ENCODE measurements at places on chromosomes 12 and 14.
A peak's percentile ranks its signal among the peaks of the same experiment; 100 is the strongest.

- DNase-seq, result no peak
These were observed 41.4 kb upstream of the INSM2 start for GRCh38 chr14:35492569-35493014.

GRCh38 chr12:78062786-78063185, 232.1 kb downstream of the NAV3 start:
- peak; percentile 30 for DNase-seq

GRCh38 chr12:108046650-108047049, 82.4 kb upstream of the WSCD2 start:
- peak; percentile 9 for DNase-seq

DNA sequence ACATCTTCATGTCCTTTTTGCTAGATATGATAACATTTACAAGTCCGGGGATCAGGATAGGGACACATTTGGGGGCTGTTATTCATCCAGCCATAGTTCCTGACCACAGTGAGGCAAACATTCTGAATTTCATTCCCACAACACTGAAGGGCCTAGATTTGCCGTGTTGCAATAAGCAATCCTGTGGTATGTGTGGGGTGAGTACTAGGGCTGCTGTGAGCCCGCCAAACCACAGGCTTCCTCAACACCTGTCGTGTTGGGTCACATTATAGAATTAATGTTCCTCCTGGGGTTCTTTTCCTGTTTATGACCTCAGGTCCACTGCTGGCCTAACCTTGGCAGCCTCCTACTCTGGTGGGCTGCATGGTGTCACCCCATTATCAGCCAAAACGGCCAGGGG, 119.2 kb downstream of the TBC1D30 start:
- no peak for DNase-seq

DNA sequence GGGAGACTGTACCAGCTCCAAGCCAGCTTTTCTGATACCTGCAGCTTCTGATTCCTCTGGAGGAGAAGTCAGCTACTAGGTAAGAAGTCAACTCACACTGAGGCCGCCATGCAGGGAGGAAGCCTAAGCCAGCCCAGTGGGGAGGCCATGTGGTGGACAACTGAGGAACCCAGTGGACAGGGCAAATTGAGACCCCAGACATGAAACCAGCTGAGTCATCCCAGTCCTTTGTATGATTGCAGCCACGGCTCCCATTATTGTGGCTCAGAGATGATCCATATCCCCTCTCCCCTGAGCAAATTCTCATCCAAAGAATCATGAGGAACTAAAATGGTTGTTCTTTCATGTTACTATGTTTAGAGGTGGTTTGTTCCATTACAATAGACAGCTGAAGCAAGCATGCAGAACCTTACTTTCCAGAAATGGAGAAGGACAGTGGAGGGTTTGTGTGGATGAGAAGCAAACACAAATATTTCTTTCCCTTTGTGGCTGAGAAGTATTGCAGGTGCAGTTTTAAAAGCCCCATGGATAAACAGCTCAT, 1147.3 kb upstream of the TMEM132C start:
- no peak for DNase-seq

GRCh38 chr14:59268011-59268410, 79.5 kb downstream of the DAAM1 start:
- DNase-seq, result no peak

GRCh38 chr12:124279846-124280360, 15.0 kb upstream of the RFLNA start:
- DNase-seq, result peak; percentile 64

DNA sequence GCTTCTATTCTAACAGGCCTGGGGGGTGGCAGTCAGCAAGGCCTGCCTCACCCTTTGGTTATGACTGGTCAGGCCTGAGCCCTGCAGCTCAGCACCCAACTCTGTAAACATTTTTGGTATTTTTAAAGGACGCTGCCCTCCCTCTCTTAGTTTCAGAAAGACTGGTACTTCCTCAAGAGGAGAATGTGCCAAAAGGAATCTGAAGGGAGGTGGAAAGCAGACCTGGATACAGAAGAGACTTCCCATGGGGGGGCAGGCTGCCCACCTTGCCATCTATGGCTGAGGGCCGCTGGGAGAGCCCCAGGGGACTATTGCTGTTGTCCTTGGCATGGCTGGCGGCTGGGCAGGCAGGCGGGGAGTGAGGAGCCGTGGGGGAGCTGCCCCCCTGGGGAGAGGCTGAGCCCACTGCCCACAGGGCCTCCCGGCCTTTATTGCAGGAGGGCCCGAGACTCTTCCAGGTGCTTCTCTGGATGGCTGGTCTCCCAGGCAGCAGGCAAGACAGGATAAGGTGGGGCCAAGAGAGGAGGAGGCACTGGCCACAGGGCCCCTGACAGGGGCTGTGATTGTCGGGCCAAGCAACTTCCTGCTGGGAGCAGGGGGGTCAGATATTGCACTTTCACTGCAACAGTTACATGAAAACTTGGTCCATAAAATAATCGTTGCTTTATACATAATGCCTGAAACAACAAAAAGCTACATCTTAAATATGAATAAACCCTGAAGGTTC, 3.5 kb downstream of the ARL6IP4 start:
- no peak for DNase-seq

DNA sequence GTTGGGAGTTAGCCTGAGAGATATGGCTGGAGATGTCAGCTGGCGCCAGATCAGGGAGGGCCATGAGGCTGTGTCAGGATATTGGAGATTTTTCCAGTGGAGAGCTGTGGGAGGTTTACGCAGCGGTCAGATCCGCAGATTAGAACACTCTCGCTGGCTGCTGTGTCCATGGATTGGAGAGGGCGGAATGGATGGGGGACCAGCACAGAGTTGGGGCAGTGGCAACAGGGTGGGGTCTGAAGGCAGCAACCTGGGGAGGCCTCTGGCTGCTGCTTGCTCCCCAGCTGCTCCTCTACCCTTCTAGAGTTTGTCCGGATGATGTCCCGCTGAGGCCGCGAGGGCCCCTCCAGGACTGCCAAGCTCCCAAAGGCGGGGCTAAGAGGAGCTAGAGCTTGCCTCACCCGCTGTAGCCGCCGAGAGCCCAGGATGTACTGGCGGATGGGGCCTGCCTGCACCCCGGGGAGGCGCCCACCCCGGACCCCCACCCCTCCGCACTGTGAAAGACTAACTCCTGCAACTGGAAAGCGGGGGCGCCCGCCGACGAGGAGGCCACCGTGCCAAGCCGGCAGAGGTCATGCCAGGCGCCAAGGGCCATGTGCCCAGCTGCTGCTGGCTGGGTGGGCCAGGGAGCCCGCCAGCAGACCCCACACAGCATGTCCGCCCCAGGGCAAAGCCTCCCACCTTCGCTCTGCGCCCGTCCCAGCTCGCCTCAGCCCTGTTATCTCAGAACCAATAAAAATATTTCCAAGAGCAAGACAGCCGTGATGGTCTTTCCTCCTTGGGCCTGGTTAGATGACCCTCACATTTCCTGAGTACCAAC, 20.2 kb upstream of the MLEC start:
- no peak for DNase-seq

DNA sequence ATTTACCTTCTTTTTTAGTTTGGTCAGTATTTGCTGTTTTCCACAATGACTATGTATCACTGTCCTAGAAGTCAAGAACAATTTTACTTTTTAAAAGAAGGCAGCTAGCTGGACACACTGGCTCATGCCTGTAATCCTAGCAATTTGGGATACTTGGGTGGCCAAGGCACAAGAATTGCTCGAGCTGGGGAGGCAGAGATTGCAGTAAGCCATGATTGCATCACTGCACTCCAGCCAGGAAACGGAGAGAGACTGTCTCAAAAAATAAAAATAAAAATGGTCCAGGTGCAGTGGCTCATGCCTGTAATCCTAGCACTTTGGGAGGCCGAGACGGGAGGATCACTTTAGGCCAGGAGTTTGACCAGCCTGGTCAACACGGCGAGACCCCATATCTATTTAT, 28.3 kb downstream of the MDM1 start:
- DNase-seq, result no peak

GRCh38 chr14:29320286-29320685, 553.7 kb downstream of the FOXG1 start:
- DNase-seq, result no peak

DNA sequence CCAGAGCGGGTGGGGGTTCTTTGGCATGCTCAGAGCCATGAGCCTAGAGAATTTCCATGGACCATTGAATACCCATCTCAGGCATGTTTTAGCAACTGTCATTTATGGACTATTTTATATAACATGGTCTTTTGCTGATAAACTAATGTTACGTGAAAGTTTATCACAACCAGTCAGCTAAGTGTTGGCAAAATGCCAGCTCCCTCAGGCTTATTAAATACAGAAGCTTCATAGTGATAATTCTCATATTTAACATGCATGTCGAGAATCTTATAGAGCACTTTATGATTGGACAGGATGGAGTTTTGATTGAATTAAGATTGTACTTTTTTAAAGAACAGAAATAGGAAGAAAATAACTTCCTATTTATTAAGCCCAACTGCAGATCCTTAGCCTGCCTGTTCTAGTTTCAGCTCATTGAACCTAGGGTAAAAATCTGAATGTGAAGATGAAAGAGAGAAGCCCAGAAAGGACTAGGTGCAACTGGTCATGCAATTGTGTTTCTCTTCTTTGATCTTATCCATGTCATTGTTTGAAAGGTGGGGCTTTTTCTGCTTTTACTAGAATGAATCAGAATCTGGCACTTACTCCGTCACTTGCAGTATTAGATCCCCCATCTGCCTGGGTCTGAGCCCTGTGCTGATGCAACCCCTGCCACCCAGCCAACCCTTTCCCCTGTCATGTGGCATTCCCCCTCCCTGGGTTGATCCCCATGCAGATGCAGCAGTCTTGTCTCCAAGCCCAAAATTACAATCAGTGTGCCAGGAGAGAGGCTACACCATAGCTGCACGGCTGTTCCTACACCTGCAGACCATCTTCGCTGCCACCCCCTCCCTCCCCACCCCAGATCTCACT, 134.6 kb upstream of the EVL start:
- DNase-seq, result peak; percentile 27

GRCh38 chr14:47186486-47186885, 488.9 kb downstream of the MDGA2 start:
- DNase-seq, result peak; percentile 35

DNA sequence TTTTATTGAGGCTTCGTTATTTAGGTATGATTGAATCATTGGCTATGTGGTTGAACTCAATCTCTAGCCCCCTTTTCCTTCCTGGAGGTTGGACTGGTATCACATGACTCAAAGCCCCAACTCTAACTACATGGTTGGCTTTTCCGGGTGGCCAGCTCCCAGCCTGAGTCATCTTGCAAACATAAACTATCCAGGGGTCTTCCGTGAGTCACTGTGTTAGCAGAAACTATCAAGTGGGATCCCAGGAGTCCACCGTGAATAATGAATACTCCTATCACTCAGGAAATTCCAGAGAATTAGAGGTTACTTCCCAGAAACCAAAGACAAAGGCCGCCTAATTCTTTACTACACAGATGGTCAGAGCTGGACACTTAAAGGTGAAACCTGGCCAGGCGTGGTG, 19.7 kb upstream of the PLEKHD1 start:
- DNase-seq, result no peak

GRCh38 chr14:94945615-94946014, 175.7 kb upstream of the GSC start:
- DNase-seq, result no peak

DNA sequence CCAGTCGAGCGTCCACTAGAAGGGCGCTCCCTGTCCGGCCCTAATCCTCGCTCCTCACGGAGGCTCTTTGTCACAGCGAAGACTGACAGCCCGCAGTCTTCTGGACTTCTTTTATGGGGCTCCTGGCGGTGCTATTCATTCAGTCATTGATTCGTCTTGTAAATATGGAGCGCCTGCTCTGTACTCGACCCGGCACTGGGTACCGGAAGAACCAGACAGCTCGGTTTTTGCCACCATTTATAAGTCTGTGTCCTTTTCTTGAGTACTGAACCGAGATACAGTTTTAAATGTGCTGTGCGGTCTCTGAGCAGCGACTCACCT, 570 bp downstream of the DMAC2L start:
- no peak for DNase-seq

DNA sequence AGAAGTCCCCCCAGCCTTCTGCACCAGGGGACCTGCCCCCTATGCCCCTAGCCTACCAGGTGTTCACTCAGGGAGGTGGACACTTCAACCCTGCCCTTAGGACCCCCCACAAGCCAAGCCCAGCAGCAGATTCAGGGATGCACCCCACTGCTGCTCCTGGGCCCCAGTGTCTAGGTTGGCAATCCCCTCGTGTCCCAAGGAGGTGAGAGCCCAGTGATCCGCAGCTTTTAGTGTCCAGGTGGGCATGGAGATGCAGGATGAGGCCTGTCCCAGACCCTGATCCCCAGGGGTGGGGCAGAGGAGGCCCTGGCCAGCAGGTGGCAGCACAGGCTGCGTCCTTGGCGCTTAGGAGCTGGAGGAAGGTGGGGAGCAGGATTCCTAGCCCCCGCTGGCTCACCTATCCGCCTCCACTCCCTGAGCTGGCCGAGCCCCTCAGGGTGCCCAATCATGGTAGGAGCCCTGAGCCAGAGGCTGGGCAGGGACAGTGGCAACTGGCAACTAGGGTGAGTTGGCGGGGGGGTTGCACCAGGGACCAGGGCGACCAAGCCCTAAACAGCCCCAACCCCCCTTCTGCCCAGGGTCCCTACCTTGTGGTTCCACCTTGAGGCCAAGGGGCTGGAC, 4.1 kb downstream of the CKB start:
- peak; percentile 88 for DNase-seq

GRCh38 chr12:68137335-68137830, 22.2 kb downstream of the IFNG start:
- DNase-seq, result no peak

DNA sequence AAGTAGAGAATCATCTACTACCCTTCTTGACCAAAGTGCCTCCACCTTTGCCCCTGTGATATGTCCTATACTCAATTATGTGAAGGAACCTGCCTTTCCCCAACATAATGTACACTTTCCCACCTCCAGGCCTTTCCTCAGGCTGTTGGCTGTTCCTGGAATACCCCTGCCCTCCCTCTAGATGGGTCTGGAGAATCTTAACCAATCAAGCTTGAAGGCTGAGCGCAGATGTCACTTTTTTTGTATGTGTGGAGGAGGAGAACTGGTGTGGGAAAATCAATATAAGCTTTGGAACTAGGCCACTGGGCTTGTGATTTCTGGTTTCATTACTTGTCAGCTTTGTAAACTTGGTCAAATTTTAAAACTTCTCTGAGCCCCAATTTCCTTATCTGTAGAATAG, 4.7 kb downstream of the BMAL2 start:
- DNase-seq, result no peak

DNA sequence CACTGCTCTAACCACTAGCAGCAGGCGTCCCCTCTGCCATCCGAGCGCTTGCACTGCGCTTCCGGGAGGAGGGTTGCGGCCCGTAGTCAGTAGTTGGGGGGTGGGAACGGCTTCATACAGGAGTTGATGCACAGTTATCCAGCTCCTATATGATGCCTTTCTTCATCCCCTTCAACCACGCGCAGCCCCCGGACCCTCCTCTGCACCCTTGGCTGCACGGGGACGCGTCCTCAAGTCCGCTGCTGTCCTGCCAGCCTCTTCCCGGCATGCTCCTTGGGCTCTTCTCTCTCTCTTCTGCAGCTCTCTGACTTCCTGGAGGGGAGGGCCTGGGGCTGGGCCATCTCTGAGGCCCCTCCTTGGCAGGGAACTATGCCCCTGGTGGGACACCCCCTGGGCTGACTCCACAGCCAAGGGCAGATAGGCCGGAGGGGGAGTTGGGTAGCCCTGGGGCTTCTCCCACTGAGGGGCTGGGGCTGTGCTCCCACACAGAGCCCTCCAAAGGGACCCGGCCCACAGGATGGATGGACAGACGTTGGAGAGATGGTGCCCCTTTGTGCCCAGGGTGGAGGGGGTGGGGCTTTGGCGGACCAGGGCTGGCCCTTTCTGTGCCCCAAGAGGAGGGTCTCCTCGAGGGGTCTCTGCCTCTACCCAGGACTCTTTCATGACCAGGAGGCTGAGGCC, 29.0 kb downstream of the RTL1 start:
- DNase-seq, result no peak

Measured in GM03348 (cell line).